ENCODE measurements at places on chromosomes 11 and 22.

DNA sequence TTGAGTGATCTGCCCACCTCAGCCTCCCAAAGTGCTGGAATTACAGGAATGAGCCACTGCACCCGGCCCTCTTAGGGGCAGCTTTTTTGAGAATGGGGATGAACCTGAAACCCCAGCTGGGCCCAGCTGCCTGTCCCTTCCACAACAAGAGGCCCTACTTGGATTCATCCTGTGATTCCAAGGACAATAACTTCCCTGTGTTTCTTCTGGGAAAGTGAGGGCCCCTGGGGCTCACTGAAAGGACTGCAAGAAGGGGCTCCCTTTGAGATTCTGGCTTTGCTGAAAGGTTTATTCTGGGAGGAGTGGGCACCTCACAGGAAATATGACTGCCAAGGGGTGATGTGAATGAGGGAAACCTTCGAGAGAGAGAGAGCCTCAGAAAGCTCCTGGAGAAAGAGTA, 12.3 kb upstream of the GNAZ start:
- no peak for DNase-seq

DNA sequence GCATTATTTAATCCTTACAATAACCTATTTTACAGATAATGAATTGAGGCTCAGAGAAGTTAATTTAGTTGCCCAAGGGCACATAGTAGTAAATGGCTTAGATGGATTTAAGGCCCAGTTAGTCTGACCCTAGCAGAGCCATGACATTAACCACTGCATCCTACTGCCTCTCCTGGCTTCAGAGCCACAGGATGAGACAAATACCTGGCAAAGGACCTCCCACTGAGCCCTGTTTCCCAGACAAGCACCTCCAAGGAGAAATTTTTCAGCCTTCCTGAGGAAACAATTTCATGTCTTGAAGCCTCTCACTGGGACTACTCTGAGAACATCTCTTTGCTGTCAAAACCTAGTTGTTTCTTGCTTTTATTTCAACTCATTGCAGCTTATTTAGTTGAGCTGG, 28.4 kb downstream of the IZUMO1R start:
- DNase-seq, result no peak

- no peak for DNase-seq
Measured at GRCh38 chr22:36756746-36757655, 18.9 kb downstream of the IFT27 start.

GRCh38 chr11:104678408-104678807, 219.9 kb downstream of the CASP12 start:
- DNase-seq, result no peak

DNA sequence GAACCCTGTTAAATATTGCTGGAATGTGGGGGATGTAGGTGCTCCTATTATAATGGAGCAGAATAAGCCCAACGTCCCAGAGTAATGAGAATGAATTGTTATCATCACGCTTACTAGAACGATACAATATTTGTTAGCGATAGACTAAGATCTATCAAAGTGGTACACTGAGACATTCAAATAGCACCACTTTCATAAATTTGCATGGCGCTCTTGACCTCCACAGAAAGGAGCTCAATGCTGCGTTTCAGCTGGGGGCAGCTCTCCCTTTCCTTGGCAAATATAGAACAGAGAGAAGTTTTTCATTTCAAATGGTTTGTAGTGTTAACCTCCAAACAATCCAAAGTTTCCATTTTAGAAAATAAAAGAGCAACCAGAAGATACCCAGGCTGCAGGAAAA, 38.2 kb upstream of the BLID start:
- DNase-seq, result no peak

GRCh38 chr11:75814363-75814676, 690 bp upstream of the UVRAG start:
- no peak for DNase-seq

DNA sequence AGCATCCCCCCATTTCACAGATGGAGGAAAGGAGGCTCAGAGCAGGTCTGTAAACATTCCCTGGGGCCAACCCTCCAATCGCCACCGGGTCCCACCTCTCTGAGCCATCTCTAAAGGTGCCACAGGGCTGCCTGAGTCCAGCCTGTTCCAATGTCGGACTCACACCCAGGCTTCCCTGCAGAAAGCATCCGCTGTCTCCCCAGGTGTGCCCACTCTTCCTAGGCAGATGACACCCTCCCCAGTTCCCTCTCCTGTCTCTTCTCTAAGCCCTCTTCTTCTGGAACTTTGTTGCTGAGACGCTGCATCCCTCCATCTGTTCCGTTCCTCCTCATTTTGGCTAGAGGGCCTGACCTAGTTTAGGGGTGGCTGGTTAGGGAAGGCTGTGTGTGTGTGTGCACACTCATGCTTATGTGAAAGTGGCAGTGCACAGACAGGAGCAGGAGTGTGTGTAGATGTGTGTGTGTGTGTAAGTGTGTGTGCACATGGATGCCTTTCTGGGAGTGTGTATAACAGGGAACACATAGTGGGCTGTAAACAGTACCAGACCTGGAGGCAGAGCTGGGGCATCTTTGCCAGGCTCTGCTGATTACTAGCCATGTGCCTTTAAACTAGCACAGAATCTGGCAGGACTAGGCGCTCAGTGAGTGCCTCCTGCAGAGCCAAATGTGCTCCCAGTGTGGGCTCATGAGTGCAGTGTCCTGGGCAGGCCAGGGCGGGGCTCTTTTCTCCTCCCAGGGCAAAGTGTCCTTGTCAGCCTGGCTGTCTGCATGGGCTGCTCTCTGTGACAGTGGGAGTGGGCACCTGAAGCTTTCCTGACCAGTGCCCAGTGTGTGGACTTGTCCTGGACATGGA, 77.3 kb upstream of the NECTIN1 start:
- no peak for DNase-seq

DNA sequence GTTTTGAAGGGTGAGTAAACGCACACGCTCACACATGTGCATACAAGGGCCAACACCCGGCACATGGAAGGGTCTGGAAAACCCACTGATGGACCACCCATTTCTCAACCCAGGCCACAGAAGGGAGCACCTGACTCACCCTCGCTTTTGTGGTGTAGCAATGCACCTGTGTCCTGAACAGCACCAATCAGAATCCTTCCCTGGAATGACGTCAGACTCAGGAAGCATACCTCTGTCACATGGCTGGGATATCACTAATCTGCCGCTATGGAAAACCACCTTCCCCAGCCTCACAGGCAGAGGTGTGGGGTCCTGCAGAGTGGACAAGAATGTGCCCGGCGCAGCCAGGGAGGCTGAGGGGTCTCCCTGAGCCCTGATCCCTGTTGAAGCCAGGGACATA, 9.0 kb upstream of the OSM start:
- DNase-seq, result no peak

GRCh38 chr11:2376751-2377451, at the start of gene CD81:
CD81 (plus strand) TSS chr11:2377310; CDS start chr11:2377550, 240 bp downstream.
- DNase-seq, result no peak

DNA sequence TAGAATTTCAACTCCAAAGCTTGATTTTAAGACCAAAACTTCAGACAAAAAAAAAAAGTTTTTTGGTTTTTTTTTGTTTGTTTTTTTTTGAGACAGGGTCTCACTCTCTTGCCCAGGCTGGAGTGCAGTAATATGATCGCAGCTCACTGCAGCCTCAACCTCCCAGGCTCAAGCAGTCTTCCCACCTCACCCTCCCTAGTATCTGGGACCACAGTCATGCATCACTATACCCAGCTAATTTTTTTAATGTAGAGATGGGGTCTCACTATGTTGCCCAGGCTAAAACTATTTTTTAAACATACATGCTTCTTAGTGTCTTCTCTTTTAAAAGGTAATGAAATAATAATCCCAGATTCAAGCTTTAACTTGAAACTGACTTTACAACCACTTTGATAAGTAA, 35.4 kb upstream of the GRK2 start:
- no peak for DNase-seq

GRCh38 chr11:117822074-117823033, 2.2 kb downstream of the FXYD2 start:
- no peak for DNase-seq

DNA sequence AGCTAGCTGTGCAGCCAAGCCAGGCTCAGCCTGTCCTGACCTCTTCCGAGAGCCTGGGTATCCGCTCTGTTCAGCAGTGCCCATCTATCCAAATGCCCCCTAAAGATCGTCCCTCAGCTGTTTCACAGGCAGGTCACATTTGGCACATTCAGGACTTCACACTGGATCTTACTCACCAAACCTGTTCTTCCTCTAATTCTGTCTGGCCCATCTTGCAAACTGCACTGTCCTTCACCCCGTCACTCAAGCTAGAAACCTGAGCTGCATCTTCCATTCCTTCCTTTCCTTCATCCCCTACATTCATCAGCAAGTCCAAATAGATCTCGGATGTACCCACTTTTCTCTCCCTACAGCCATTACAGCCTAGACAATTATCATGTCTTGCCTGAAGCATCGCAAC, 60.7 kb upstream of the CSNK2A3 start:
- no peak for DNase-seq

GRCh38 chr11:118660681-118661424, 18.6 kb downstream of the TREH start:
- no peak for DNase-seq

- DNase-seq, result no peak
Measured at GRCh38 chr11:19407677-19408270, 167.0 kb upstream of the E2F8 start.

DNA sequence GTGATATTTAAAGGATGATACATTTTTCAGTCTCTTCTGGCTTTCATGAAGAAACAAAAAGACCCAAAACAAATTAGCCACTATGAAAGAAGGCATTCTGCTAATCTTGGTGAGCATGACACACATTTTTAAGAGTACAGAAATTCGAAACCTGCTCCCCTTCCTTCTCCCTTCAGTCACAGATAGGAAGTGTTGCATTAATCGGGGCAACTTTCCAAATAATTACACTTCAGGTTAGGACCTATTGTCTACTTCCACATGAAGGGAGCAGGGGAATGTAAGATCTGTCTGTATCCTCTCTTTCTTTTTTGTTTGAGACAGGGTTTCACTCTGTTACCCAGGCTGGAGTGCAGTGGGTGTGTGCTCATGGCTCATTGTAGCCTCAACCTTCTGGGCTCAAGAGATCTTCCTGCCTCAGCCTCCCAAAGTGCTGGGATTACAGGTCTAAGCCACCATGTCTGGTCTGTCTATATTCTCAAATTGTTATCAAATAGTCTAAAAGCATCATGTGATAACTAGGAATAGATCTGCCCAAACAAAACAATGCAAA, 45.8 kb downstream of the NCAM1 start:
- DNase-seq, result no peak

- no peak for DNase-seq
Measured at GRCh38 chr22:38246692-38247091, 26.1 kb downstream of the TMEM184B start.

DNA sequence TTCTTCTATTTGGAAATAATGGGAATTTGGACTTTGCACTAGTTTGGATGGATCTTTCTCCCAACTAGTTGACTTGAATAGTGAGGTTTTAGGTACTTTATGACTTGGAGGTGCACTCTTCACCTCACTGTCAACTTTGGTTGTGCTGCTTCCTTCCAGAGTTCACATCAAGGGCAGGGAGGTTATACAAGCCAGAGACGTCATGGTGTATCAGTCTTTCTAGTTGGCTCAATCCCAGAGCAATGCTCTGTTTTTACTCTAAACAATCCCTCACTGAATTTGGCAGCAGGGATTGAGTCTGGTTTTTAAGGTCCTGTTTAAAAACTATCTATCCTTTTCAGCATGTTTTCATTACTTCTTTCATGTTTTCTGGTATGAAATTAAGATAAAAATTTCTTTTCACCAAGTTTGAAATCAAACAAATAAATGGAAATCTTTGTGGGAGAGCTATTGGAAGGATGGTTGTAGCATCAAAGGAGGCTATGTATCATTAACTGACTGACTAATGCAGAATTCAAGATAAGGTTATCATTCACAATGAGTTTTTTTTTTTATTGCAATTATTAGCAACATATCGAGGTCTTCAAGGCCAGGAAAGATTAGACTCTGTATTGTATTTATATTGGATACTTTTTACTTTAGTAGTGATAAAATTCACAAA, 28.0 kb upstream of the ZBED5 start:
- no peak for DNase-seq

DNA sequence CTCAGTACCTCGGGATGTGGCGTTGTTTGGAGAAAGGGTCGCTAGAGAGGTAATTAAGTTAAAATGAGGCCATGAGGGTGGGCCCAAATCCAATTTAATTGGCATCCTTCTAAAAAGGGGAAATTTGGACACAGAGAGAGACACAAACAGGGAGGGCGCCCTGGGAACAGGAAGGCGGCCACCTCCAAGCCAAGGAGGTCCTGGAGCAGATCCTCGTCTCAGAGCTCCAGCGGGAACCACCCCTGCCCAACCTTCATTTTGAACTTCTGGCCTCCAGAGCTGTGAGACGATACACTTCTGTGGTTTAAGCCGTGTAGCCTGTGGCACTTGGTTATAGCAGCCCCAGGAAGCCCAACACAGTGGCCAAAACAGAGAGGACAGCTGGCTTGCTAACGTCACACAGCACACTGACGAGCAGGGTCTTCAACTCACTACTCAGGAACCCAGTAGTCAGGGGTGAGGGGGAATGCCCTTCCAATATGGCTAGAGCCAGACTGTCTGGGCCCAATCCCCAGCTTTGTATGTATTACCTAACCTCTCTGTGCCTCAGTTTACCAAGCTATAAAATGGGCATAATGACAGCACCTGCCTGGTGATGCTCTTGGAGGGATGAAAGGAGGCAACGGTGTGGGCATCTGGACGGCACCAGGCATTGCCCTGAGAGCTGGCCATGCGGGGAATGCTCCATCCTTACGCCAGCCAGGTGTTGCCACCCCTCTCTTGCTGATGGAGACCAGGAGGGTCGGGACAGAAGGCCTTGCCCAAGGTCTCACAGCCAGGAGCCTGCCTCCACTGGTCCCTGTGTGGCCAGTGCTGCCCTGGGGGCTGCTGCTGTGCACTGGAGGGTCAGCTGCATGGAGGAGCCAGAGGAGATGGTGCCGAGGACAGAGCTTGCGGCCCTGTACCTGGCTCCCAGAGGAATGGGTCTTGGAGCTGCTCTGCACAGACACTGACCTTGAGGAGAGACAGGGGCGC, 53.3 kb upstream of the LINC01488 start:
- DNase-seq, result no peak

DNA sequence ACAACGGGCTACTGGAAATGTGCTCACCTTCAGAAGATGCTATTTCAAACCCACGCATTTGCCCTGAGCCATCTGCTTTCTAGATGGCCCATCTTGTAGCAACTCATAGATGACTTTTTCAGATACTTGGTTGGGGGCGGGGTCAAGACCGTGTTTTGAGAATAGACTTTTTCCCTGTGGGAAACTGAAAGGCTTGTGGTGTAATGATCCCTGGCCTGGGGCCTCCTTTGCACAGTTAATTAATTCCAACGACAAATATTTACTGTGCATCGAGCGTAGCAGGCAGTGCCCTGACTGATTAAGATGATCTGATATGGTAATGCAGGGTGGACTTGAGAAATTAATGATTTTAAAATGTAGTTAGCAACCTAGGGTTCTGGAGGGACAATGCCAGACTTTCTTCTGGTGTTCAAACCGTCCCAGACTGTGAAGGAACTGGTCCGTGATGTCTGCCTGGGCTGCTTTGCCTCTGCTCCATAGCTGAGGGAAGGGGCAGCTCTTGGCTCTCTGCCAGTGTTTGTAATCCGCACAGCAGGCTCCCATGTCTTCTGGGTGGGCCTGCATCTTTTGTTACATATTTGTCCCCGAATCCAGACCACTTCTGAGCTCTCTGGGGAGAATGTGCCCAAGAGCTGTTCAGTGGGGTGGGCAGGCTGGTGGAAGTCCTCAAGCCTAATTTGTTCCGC, 84.8 kb downstream of the ADAMTS15 start:
- no peak for DNase-seq

All from GM12878 (cell line).